Fibroblast of skin of back (primary cell): ENCODE measurements at places on chromosomes 3 and 15.

DNA sequence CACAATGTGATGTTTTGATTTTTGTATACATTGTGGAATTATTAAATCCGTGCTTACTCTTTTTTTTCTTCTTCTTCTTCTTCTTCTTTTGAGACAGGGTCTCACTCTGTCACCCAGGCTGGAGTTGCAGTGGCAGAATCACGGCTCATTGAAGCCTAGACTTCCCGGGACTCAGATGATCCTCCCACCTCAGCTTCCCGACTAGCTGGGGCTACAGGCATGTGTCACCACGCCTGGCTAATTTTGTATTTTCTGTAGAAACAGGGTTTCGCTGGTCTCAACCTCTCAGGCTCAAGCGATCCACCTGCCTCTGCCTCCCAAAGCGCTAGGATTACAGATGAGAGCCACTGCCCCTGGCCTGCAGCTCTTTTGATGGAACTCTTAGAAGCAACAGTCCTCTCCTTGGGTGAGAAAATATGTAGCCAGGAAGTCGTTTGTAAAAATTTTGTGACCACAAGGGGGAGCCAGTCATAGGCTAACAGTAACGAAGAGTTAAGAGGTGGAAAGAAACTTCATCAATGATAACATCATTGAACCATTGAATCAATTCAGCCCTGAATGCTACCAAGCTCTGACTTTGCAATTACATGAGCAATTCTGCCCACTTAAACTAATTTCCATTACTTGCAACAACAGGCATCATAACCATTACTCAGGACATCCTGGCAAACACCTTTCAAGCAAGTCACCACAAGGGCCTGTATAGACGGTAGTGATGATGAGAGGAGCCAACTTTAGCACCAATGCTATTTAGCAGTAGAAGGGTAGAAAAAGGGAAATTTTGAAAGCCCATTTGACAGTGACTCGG lies 16.7 kb upstream of the CMTM7 start:
- peak; percentile 71 for DNase-seq

- DNase-seq: no peak
Measured at GRCh38 chr3:180246688-180247195, 210.0 kb upstream of the PEX5L start.

GRCh38 chr3:152203652-152204051 lies 65.1 kb upstream of the MBNL1 start:
- DNase-seq: peak; percentile 72

- DNase-seq: no peak
Measured at GRCh38 chr3:108564564-108564963, 24.7 kb downstream of the CIP2A start.

DNA sequence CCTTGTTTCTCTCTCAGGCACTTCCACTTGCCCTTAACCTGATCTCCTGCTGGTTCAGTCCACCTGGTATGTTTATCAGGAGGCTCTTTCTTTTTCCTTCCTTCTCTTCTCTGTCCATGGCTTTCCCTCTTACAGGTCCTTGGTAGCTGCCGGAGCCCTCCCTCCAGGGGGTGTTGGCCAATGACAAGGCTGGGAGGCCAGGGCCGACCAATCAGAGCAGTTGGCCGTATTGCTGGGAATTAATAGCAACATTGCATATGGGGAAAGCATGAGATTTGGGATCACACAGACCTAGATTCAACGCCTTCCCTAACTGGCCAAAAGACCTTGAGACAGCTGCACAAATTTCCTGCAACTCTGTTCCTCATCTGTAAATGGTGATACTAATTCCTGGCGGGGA lies 62.4 kb downstream of the CEMIP start:
- no peak for DNase-seq

DNA sequence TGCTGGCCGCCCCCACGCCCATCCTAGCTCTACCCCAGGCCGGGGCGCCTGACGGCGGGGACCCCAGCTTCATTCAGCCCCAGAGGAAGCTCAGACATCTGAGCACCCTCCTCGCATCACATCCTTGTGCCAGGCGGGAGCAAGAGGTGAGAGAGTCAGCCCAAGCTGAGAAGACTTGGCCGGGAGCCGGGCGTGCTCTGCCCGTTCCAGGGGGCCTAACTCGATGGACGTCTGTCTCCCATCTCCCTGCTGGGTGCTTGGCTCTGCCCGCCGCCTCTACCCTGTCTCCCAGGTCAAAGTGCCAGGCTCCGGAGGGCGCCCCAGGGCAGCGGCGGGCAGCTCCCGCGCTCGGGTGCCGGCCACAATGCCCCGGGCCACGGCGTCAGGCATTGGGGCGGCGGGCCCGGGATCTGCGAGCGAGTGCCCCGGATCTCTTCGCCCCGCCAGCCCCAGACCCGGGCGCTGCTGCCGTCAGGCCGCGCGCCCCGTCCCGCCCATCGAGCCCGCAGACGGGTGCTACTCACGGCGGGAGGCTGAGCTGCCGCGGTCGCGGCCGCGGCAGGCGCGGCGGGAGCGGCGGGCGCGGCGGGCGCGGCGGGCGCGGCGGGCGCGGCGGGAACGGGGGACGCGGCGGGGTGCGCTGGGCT lies 388 bp downstream of the DAPK2 start:
- no peak for DNase-seq

DNA sequence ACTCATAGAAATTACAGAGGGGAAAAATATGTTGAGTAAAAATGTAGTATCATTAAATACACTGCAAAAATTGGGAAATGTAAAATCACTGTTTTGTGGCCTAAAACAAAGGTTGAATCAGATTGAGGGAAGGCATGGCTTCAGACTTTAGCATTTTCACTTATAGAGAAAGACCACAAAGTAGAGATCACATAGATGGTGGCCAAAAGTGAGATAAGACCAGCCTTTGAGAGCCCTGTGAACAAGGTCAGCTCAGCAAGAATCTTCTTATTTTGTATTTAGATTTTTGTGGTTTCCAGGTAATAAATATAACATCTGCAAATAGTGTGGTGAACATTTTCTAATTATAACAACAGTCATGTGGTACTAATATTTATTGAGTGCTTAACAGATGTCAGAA lies 544.8 kb upstream of the DPPA4 start:
- no peak for DNase-seq
